ENCODE measurements at places on chromosomes 6 and 20.

DNA sequence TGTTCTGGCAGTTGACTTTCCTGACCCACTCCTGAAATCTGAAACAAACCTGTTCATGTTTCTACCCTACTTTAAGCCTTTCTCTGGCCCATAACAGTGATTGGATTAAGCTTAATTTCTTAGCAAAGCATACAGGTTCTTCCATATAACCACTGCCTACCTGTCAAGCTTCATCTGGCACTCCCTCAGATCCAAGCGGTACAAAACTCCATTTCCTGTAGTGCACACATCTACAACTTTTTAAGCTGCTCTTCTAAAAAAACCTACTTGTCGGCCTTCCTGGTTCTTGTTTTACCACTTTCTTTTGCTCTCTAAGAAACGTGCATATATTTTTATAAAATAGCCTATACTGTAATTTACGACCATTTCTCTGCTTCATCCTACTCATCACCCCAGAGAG, 916 bp upstream of the PPP1R11 start:
- DNase-seq, result no peak

GRCh38 chr20:37878835-37879599, 23.9 kb upstream of the VSTM2L start:
- no peak for DNase-seq

DNA sequence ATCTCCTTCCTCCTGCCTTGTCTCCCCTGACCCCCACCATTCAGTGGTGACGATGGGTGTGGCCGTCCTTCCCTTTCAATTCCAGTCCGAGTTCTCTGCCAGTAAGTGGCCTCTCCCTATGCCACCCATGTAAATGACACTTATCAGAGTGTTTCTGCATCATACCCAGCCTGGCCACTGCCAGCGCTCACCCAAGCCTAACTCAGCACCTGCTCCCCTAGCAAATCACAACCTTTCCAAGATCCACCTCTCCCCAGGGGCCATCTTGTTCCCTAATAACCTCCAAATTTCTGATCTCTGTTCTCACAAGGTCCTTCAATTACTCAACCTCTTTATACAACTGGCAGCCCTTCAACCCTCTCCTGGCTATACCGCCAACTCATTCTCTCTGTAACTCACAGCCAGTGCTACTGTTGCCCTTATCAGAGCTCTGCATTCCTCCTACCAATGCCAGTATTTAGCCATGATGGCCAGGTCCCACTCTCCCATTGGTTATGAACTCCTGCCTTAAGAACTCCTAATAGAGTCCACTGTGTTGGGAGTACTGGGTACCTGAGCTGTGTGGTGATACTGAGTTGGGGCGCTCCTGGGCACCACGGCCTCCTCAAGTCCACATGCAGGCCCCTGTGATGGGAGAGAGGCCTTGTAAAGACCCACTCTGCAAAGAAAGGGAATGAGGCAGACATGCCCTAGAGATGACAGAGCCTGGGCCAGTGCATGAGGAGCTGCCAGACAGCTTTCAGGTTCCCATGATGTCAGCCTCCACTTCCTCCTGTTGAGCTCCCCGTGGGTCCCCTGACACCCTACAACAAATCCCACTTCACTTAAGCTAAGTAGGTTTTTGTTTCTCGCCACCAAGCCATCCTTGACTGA, 187.4 kb upstream of the RREB1 start:
- no peak for DNase-seq

- DNase-seq, result no peak
These were observed 15.8 kb upstream of the THBS2 start for GRCh38 chr6:169269180-169270076.

Data from naive thymus-derived CD8-positive, alpha-beta T cell (primary cell).